ENCODE measurements at places on chromosomes 2 and 18.

DNA sequence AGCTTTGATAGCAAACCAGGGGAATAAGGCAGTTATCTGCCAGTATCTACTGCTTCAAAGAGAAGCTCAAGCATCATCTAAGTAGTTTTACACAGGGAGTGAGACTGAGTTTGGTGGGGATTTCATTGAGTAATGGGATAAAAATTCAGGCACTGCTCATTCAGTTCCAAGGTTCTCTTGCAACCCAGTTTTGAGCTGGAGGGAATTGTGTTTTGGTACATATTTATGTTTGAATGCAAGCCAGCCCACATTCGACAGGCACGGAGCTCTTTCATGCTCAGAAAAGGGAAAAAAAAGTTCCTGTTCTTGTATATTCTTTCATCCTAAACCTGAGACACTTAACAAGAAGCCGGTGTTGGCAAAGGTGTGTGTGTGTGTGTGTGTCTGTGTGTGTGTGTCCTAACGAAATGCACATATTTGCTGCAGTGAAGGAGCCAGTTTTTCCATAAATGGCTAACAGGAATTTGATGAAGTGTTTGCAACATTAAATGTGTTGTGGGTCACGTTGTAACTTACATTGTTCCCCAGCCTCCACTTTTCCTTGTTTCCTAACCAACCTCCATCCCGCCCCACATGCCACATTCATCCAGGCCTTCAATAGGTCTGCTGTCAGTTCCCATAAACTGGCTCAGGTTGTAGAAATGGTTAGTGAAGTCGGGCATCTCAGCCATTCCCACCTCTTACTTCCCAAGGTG is 311.1 kb downstream of the TXNL1 start:
- peak; percentile 72 for DNase-seq

- peak; percentile 40 for DNase-seq
Observed at GRCh38 chr2:219168526-219168925, 1.3 kb downstream of the SLC23A3 start.

DNA sequence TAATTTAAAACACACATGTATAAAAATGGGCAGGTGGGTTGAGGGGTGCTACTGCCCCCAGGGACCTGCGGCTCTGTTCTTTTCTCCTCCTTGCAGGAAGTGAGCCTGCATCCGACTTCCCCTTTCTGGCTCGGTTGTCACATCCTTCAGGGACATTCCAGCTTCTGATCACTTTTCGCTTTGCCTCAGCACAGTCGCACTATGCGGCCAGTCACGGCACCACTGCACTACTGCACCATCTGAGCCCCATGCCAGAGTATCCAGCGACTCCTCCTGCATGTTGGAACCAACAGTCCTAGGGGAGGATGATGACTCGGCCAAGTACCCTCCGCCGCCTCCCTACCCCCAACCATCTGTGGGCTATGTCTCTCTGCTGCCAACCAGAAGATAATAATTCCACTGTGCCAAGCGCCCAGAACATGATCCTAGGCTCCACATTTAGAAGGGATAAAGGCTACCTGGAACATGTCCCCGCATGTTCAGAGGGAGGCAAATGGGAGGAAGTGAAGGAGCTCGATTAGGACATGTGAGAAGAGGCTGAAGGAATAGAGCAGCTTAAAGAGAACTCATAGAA is 17.6 kb downstream of the CDC42EP3 start:
- DNase-seq = no peak

DNA sequence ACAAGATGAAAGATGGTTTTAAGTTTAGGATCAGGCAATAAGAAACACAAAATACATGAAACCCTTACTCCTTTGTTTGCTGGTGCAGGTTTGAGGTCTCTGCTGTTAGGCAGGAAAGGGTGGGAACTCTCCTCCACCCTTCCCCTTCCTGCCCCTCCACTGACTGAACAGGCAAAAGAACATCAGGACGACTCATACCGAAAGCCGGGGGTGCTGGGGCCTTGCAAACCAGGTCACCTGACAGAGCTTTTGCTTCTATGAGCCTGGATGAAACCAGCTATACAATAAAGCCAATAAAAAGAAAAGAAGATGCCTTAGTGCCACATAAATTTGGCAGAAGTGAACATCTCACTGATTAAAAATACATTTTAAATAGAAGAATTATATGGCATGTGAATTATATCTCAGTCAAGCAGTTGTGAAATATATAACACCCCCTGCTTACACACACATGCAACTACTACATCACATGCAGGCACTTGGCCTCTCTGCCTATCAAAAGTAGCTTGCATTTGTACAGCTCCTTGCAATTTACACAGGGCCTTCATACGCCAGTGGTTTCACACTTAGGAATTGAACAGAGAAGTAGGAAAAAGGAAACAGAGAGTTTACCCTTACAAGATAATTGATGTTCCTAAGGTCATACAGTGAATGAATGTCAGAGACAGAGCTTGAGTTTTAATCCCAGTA is 215.1 kb upstream of the TRIB2 start:
- DNase-seq = no peak

DNA sequence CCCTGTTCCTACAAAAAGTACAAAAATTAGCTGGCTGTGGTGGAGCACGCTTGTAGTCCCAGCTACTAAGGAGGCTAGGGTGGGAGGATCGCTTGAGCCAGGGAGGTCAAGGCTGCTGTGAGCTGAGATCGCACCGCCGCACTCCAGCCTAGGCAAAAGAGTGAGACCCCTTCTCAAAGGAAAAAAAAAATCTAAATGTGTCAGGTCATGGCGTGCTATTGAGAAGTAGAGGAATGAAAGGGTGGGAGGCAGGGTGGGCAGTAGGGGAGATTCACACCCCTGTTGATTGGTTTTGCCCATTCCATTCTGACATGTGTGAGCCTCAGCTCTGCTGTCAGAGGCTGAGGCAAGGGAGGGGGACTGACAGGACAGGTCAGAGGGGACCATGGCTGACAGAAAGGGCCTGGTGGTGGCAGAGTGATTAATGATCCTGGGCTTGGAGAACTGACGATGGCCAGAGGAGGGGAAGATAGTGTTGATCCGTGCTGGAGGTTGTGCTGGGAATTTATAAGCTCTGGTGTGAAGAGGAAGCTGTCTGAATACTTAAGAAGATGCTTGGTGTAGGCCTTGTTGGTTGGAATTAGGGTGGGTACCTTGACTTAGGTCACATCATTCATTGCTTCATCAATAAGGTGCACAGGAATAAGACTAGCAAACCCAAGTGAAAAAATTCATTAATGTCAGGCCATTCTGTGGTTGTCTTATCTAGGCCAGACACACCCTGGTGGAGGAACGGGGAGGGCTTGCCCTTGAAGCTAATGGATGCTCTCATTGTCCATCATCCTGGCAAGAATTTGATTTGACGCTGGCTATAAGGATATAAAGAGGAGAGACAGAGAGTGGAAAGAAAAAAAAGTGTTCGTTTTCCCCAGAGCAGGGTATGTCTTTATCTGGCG is 19.1 kb upstream of the SMARCAL1 start:
- no peak for DNase-seq

- DNase-seq = no peak
Observed at GRCh38 chr2:108907822-108908712, 81.0 kb downstream of the EDAR start.

DNA sequence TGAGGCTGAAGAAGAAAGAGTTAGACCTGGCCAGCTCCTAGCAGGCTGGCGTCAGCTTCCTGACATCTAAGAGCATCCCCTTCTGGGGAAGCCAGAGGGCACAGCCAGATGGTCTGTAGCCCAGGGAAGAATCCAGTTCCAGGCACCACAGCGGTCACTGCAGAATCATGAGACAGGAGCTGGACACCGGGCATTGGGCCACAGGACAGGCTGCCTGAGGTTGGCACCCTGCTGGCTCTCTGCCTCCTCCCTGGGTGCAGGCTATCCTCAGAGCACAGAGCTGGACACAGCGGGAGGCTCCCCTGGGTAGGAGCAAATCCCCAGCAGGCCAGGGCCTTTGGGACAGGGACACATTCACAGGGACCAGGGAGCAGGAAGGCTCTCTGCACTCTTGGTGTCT is 19.8 kb upstream of the ATOH8 start:
- DNase-seq = no peak

DNA sequence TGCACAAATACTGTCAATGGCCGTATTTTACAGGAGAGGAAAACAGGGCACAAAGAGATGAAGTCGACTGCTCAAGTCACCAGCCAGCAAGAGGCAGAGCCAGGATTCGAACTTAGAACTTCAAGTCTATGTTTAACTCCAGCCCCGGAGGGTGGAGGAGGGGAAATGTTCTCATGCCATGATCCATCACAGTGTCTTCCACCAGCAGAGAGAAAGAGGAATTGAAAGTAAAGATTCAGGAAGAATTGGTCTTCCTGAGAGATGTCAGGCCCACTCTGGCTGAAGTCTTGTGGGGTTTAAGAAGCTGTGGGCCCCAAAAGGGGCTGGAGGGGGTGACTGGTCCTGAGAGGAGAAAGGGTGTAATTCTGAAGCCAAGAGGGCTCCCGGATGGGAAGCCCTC is 260.0 kb downstream of the TNS1 start:
- DNase-seq = no peak

DNA sequence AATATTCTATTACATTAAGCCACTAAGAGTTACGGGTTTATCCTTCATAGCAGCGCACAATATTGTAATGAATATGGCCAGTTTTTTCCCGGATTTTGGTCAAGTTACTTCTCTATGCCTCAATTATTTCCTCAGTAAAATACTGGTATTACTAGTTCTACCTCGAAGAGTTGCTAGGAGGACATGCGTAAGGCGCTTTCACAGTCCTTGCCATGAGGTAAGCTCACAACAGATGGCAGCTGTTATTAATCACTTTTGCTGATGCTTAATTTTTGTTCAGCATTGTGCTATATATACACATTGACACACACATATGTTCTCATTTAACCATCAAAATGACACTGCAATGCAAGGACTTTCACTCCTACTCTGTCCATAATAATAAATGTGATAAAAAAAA is 101.5 kb downstream of the SCG2 start:
- no peak for DNase-seq

- DNase-seq = peak; percentile 99
Observed at GRCh38 chr2:27133905-27134780, at the start of gene PREB. Gene PREB, minus strand, starts transcription at chr2:27134636. Its CDS starts 215 bp downstream, at chr2:27134421.

- no peak for DNase-seq
Observed at GRCh38 chr2:102291319-102292075, 19.9 kb upstream of the IL1RL1 start.

DNA sequence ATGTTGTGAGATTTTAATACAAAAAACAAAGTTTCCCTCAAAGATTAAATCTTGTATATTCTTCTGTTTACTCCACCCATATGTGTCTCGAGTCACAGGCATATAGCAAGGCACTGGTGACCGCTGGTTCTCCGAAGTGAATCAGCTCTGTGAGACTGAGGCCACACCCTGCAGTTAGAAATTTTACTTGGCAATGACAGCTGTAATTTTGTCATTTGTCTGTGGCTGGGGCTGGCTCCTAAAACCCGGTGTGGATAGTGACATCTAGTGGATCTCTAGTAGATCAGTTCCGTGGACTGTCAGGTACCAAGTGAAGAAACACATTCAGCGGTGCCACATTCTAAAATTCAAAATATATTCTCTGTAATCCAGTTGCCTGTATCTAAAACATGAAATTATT is 278.0 kb downstream of the NEDD4L start:
- DNase-seq = peak; percentile 82

DNA sequence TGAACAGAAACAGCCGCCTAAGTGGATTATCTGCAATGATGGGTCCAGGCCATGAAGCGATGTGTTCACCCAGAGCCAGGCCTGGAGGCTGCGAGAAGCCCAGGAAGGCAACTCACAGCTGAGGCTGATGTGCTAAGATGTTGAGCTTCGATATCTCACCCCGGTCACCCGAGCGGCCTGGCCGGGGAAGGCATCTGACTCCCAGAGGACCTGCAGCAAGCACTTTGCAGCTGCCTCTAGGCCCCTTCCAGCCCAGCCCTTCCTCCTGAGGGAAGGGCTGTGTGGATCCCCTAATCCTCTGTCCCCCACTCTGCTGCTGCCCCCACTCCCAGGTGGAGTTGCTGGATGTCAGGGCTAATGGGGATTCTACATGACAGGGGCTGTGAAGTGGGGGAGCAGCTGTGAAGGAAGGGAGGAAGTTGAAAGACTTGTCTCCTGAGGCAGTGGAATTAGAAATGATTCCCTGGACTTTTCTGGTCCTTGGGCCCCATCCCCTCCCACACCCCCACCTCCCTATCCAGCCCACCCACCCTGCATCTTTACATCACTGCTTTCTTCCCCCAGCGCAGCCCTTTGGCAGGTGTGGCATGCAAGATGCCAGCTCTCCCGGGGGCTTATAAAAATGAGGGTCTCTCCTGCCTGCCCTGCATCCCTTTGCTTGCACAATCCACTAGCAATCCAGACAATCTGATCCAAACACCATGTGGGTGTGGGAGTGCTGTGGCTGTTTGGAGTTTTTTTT is 4.3 kb downstream of the ATP6V1B1 start:
- DNase-seq = no peak

DNA sequence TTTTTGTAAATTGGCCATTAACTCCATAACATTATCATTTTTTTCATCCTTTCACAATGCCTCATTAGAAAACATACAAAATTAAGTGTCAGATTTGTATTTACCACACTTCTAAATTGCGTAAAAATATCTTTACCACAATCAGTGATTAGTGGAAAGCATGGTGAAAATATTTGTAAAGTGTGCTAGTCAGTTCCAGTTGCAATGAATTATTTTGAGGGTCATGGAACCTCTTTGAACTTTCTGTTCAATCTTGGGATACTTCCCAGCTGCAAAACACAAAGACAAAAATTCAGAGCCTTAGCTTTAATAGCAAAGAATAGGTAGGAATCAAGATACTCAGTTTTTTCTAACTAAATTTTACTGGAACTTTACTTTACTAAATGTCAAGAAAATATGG is 4.0 kb upstream of the COL3A1 start:
- peak; percentile 9 for DNase-seq

- no peak for DNase-seq
Observed at GRCh38 chr2:121333231-121333630, 48.2 kb upstream of the TFCP2L1 start.

DNA sequence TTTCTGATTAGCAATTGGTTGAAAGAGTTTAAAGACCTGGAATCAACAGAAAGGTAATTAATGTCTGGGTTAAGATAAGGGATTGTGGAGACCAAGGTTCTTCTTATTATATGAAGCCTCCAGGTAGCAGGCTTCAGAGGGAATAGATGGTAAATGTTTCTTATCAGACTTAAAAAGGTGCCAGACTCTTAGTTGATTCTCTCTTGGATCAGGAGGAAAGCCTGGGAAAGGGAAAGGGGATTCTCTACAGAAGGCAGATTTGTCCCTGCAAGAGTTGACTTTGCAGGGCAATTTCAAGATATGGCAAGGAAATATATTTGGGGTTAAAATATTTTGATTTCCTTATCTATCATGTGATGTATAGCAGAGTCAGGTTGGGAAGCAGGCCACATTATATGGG is 153.1 kb upstream of the ARL4C start:
- DNase-seq = no peak

DNA sequence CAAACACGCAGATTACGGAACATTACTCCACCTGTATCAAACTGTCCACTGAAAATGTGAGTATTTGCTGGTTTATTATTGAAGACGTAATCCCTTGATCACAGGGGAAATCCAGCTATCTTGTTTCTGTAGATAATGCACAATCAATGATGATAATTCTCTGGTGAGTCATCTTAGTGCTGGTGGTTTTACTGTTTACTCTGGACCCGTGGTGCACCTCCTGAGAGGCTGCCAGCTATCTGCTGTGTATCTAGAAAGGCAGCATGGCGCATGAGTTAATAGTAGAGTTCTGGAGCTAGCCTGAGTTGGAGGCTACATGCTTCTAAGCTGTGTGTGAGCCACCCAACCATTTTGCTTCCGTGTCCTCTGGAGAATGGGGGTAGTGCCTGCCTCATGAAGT is 6.5 kb downstream of the NCAPH start:
- DNase-seq = peak; percentile 79

Data from astrocyte of the hippocampus (primary cell).